ENCODE measurements at places on chromosomes 6 and 20.

- DNase-seq = no peak
These were observed 3.9 kb upstream of the RBM24 start for GRCh38 chr6:17277256-17277655.

- no peak for DNase-seq
These were observed 17.8 kb upstream of the ASF1A start for GRCh38 chr6:118876198-118876597.

DNA sequence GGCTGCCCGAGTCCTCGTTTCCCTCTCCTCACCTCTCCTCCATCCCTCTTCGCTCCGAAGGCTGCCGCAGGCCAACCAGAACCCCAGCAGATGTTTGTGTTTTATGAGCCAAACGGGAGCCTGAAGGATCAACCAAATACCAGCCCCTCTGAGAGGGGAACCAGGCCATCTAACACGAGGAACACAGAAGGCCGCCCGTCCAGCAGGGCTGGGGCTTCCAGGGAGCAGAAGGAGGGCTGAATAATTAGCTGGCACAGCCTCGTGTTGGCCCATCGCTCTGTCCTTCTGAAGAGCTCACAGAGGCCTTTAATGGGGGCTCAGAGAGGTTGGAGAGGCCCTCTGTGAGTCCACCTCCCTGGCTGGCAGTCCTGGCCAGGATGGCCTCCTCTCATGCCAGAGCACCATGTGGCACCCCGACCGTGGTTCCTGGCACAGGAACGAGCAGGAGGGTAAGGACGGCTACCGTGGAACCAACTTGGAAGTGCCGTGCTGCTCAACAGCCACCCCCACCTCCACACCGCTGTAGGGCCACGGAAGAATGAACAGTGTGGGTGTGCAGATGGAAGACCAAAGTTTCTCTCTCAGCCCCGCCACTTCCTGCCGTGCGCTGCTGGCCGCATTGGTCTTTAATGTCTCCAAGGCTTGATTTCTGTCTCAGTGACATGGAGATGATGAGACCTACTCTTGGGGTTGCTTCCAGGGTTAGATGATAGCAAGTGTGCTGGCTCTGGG lies 155.2 kb downstream of the SCML4 start:
- DNase-seq = no peak

DNA sequence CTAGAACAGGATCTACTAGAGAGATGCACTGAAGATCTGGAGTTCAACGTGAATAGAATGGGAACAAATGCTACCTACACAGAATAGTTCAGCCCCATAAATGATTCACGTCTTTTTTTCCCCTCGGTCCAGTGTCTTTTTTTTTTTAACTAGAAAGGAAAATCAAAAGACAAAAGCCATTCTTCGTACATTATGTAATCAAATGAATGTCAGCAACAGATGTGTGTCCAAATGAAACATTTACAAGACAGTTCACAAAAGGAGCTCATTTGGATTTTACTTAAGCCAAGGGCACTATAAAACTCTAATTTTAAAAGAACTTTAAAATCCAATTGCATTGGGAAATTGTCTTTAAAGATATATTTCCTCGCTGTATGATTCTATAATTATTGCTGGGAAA lies 42.4 kb downstream of the FAM184A start:
- no peak for DNase-seq

- DNase-seq = peak; percentile 61
These were observed 50.2 kb downstream of the IYD start for GRCh38 chr6:150418827-150419594.

GRCh38 chr6:38650207-38650752 lies 10.6 kb upstream of the BTBD9 start:
- no peak for DNase-seq

- DNase-seq = no peak
These were observed 41.2 kb upstream of the DST start for GRCh38 chr6:56683882-56684281.

GRCh38 chr6:138920906-138921305 lies 67.1 kb downstream of the REPS1 start:
- DNase-seq = no peak

GRCh38 chr20:61159957-61160686 lies 91.9 kb upstream of the CDH4 start:
- no peak for DNase-seq

- DNase-seq = no peak
These were observed 38.9 kb downstream of the DLL1 start for GRCh38 chr6:170251776-170252571.

- no peak for DNase-seq
These were observed 334.8 kb downstream of the UTRN start for GRCh38 chr6:144619966-144620365.

DNA sequence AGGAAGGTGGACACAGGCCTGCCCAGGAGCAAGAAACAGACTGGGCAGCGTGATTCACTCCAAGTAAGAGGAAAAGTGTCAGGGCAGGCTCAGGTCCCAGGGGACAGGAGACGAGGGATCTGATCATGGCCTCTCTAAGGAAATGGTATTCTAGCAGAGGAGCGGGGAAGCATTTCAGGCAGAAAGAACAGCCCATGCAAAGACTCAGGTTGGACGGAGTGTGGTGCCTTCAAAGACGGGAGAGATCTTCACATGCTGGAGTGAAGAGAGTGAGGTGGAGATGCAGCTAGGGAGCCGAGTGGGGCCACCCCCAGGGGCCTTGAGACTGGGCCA lies 161.1 kb downstream of the SYCP2 start:
- DNase-seq = no peak

DNA sequence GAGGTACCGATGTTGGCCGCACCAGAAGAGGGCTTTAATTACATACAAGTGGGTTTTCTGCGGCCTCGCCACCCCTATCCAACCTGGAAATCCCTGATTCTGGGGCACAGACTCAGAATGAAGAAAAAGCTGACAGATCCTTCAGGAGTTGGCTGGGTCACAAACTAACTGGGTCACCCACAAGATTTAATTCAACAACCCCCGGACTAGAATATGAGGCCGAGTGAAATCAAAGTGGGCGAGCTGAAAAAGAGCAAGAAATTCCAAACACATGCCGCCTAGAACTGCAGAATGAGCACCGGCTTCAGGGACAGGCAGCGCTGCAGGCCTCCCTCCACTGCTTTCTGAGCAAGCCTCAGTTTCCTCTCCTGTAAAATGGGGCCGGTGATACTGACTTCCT lies 30.0 kb downstream of the GRM4 start:
- no peak for DNase-seq

DNA sequence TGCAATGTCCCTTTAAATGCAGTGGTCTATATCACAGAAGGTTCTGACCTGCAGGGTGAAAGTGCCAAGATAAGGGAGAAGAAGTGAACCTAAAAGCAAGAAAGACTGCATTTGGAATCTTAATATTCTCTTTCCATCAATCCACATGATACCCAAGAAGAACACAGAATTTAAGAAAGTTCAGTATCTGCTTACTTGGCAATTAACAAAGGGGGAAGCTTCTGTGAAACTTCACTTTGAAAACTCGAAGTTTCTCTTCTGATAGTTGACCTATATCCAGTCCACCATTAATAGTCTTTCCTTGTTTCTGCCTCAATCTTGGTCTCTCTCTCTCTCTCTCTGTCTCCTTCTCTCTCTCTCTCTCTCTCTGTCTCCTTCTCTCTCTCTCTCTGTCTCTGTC lies 592.0 kb downstream of the UTRN start:
- DNase-seq = no peak

DNA sequence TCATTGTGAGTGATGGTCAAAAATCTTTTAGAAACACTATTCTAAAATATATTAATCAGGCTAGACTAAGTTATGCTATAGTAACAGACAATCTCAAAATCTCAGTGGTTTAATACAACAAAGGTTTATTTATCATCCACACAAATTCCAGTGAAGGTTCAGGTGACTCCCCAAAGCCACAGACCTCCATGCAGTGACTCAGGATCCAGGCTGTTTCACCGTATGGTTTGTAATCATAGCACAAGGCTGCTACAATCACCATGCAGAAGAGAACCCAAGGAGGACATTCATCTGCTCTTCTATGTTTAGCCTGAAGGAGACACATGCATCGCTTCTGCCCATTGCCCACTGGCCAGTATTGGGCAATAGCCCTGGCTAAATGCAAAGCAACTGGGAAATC lies 46.2 kb downstream of the BFSP1 start:
- no peak for DNase-seq
